ENCODE measurements at places on chromosomes 1 and 21. TPM values are rescaled to one million over a fixed set of nuclear protein-coding genes. Genes with fewer than 3 reads are reported as not detected.

DNA sequence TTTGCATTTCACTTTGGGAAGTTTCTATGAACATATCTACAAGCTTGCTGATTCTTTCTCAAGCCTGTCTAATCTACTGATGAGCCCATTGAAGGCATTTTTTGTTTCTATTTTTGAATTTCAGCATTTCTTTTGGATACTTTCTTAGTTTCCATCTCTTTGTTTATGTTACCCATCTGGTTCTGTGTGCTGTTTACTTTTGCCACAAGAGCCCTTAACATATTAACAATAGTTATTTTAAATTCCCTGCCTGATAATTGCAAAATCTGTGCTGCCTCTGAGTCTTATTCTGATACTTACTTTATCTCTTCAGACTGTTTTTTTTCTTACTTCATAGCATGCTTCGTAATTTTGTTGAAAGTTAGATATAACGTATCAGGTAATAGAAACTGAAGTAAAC is 75.8 kb upstream of the ZRANB2 start:
- H3K4me3 ChIP-seq = no peak overlapping the region
- no peak for DNase-seq
- no peaks in the 10 kb centered on the region for H3K27me3 ChIP-seq
- H3K27ac ChIP-seq = no peak overlapping the region
- no peaks in the 10 kb centered on the region for H3K4me1 ChIP-seq

DNA sequence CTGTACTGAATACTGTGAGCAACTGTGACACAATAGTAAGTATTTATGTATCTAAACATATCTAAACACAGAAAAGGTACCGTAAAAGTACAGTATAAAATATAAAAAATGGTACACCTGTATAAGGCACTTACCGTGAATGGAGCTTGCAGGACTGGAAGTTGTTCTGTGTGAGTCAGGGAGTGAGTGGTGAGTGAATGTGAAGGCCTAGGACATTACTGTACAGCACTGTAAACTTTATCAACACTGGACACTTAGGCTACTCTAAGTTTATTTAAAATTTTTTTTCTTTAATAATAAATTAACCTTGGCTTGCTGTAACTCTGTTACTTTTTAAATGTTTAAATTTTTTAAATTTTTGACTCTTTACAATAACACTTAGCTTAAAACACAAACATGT is 24.5 kb upstream of the SHCBP1L start:
- DNase-seq = no peak
- H3K27me3 ChIP-seq = no peaks in the 10 kb centered on the region
- no peaks in the 10 kb centered on the region for H3K36me3 ChIP-seq
- H3K27ac ChIP-seq = no peak overlapping the region
- H3K4me1 ChIP-seq = no peaks in the 10 kb centered on the region
- no peak overlapping the region for H3K4me3 ChIP-seq

Gene EVA1B
- 159 TPM for total RNA-seq

- peaks cover 35% of the 10 kb centered on the region for H3K4me1 ChIP-seq
- H3K36me3 ChIP-seq = no peaks in the 10 kb centered on the region
- DNase-seq = no peak
- peaks cover 8% of the 10 kb centered on the region for H3K27me3 ChIP-seq
- H3K4me3 ChIP-seq = no peak overlapping the region
These were observed 26.2 kb upstream of the PLCH2 start for GRCh38 chr1:2449636-2450454.

- H3K4me1 ChIP-seq = no peaks in the 10 kb centered on the region
- no peak overlapping the region for H3K27ac ChIP-seq
- H3K27me3 ChIP-seq = no peaks in the 10 kb centered on the region
These were observed 59.0 kb upstream of the CACYBP start for GRCh38 chr1:174940646-174941175.

- H3K27ac ChIP-seq = no peak overlapping the region
- H3K36me3 ChIP-seq = no peaks in the 10 kb centered on the region
- H3K4me3 ChIP-seq = no peak overlapping the region
- no peak for DNase-seq
These were observed 246.0 kb downstream of the TRABD2B start for GRCh38 chr1:47751193-47751592.

DNA sequence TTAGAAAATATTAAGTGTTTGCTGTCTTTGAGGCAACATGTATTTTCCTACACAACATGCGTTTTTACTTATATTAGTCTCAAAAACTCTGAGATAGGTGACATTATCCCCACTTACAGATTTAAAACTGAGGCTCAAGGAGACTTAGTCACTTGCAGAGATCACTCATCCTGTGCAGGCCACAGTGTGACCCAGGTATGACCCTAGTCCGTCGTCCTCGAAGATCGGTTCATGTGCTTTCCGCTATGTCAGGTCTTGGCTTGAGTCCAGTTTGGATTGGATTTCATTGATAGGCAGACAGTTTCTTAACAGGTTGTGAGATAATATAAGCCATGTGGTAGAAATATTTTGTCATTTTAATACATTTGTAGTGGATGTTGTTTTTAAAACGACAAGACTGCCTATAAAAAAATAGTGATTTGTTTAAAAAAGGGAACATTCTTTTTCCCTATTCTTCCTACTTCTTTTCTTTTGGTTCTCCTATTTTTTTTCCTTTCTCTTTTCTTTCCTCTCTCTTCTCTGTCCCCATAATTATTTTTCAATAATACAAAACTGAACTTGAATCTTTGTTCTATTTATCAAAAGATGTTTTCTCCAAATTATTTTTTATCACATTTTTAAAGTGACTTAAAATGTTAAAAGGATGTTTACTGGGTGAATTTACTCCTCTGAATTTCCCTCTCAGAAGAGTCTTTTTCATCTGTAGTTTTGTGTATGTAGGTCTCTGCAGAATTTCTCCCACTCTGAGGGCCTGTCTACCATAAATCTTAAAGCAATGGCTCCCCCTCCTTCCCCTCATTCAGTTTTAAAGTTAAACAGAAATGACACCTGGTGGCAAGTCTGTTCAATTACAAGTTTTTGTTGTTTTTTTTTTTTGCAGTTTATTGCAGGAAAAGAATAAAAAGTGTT is 81.8 kb downstream of the PHTF1 start:
- peak; percentile 50 for DNase-seq
- peaks cover 12% of the 10 kb centered on the region for H3K36me3 ChIP-seq
- no peaks in the 10 kb centered on the region for H3K27me3 ChIP-seq
- peaks cover 7% of the 10 kb centered on the region for H3K4me1 ChIP-seq

All from SJSA1 (cell line).